ENCODE measurements at places on chromosomes 13 and 19.
A peak's percentile ranks its signal among the peaks of the same experiment; 100 is the strongest.

GRCh38 chr19:37855098-37855497 lies 51.3 kb downstream of the WDR87 start:
- DNase-seq, result no peak

- no peak for DNase-seq
These were observed 46.7 kb upstream of the RNF113B start for GRCh38 chr13:98223741-98224140.

GRCh38 chr13:71879129-71879535 lies 12.1 kb upstream of the DACH1 start:
- DNase-seq, result no peak

DNA sequence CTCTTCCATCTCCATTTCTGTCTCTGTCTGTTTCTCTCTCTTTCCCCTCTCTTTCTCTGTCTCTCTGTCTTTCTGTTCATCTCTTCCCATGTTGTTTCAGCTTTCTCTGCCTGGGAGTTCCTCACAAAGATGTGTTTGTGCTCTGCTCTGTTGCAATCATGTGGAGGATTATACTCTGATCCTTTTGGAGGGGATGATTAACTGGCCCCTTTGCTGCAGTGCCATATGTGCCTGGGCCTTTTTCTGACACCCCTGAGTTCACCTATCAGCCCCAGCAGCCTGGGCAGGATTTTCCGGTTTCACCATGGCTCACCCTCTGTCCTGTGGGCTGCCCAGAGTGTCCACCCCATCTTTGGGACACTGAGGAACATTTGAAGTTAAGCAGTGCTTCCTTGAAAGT lies 9.0 kb upstream of the TEX26 start:
- DNase-seq, result no peak

DNA sequence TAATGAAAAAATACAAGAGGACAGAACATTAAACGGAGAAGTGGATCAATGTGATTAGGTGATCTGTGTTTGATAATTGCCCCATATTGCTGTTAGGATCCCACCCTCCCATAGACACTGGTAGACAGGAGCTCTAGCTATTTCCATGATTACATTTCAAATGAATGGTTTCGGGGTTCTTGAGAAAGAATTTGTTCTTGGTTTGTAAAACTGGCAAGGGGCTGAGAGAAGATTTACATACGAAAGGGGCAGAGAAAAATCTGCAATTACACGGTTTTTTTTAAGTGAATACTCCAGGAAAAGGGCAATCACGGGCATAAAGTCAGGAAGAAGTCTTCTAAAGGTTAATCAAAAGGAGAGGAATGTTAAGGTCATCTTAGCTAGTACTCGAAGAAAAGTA lies 2125.7 kb upstream of the PCDH20 start:
- DNase-seq, result no peak

- DNase-seq, result no peak
These were observed 991.6 kb upstream of the SLC10A2 start for GRCh38 chr13:104057861-104058260.

DNA sequence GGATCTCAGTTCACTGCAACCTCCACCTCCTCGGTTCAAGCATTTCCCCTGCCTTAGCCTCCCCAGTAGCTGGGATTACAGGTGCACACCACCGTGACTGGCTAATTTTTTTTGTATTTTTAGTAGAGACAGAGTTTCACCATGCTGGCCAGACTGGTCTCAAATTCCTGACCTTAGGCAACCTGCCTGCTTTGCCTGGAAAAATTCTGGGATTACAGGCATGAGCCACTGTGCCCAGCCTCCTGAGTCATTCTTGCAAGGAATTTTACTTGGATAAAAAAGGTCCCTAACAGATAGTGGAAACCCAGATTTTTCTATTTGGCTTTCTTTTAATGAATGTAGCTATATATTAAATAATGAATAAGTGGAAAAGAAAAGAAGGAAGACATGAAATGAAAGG lies 449.9 kb upstream of the ATXN8OS start:
- DNase-seq, result no peak

- no peak for DNase-seq
These were observed 6.1 kb upstream of the GMIP start for GRCh38 chr19:19649580-19649995.

- DNase-seq, result peak; percentile 59
These were observed 36.5 kb upstream of the MRI1 start for GRCh38 chr19:13727798-13728197.

DNA sequence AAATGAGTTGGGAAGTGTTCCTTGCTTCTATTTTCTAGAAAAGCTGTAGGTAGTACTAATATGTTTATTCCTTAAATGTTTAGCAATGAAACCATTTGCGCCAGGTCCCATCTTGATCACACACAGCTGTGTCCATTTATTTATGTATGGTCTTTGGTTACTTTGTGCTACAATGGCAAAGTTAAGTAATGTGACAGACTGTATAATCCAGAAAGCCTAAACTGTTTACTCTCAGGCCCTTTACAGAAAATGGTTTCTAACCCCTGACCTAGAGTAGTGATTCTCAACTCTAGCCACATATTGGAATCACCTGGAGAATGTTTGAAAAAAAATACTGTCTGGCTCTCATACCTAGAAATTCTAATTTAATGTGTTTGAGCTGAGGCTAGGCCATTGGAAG lies 21.3 kb downstream of the SLC46A3 start:
- DNase-seq, result no peak

DNA sequence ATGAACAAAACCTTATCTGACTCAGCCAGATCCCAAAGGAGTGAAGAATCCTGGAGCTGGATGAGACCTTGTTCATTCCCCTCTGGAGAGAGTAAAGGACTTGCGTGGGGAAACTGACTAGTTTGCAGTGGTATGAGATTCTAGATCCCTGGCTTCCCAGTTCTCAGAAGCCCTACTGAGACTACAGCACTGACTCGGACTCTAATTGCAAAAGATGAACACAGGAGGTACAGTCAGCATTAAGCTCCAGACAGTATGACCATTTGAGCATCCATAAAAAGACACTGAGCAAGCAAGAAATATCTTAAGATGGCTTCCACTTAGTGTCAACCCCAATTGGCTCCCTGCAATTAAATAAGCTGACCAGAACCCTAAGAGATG lies 6.8 kb downstream of the ZC3H4 start:
- no peak for DNase-seq

DNA sequence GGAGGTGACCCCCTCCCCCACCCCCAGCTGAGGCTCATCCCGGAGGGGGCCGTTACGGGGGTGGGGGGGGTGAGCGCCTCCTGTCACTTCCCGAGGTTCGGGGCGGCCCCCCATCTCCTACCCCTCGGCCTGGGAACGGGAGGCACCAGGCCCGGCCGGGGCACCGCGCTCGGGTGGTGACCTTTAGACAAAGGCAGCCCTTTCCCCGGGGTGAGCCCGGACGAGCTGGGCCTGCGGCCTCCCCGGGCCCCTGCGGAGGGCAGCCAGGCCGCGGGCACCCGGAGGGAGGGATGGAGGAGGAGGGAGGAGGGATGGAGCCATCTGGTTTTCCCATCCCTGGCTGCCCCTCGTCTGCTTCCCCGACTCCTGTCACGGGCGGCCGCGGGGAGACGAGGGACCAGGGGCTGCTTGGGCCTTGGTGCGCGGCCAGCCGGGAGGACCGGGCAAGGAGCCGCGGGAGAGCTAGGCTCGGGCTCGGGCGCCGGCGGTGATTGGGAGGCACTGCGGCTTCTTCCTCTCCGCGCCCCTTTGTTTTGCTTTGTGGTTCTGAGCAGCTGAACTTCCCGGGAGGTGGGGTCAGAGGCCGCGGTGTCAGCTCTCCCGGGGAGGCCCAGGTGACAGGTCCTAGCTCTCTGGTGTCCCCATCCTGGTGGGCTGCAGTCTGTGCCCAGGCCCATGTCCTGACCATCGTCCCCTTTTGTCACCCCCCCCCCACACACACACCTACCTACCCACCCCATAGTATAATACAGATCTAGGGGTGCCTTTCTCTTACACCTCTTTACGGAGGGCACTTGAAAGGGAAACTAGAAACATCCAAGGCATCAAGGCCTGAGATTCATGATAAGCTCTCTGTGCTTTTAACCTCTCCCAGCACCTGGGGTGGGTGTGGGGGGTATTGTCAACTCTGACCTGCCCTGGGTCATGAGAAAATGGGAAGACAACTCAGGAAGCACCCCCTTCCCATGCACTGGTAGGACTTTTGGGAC lies 1.3 kb downstream of the BICRA start:
- DNase-seq, result peak; percentile 61

- DNase-seq, result no peak
These were observed 1.2 kb downstream of the PEAK3 start for GRCh38 chr19:2280633-2281264.

GRCh38 chr13:71214821-71215220 lies 652.2 kb downstream of the DACH1 start:
- no peak for DNase-seq

DNA sequence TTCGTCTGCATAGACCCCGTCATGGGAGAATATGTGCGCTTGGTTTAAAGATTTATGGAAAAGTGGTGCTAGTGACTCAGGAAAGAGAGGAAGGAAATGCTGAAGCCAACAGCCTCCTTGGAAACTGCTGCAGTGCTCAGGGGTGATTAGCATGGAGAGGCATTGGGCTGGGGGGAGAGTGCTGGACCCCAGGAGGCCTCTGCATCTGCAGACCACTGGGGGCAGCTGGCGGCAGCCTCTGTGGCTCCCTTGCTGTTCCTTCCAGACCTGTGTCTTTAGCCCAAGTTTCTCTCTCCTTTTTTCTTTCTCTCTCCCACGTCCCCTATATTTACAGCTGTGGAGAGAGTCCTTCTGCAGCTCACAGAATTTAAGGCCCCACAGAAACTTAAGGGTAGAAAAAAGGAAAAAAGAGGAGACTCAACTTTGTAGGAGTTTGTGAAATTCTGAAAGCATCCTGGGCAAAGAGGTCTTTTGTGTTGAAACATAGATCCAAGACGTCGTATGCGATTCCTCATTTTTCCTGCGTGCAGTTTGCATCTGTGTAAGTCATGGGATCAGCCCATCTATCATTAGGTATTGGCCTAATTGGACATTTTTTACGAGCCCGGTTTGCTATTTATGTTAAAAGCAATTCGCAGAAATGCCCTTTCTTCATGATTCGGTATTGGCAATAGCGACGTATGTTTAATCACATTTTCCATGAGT lies 116.2 kb upstream of the ZNF536 start:
- no peak for DNase-seq

All from EL (cell line).